Thoracic aorta (tissue), 2 donors: ENCODE measurements at places on chromosomes 5 and 9.
A peak's percentile ranks its signal among the peaks of the same experiment; 100 is the strongest.

GRCh38 chr9:104787306-104788015 is 23.5 kb downstream of the NIPSNAP3B start:
- no peak for DNase-seq
- H3K36me3 ChIP-seq, result peaks cover 34% of the 10 kb centered on the region
- no peaks in the 10 kb centered on the region for H3K4me1 ChIP-seq
- no peak overlapping the region for H3K4me3 ChIP-seq

DNA sequence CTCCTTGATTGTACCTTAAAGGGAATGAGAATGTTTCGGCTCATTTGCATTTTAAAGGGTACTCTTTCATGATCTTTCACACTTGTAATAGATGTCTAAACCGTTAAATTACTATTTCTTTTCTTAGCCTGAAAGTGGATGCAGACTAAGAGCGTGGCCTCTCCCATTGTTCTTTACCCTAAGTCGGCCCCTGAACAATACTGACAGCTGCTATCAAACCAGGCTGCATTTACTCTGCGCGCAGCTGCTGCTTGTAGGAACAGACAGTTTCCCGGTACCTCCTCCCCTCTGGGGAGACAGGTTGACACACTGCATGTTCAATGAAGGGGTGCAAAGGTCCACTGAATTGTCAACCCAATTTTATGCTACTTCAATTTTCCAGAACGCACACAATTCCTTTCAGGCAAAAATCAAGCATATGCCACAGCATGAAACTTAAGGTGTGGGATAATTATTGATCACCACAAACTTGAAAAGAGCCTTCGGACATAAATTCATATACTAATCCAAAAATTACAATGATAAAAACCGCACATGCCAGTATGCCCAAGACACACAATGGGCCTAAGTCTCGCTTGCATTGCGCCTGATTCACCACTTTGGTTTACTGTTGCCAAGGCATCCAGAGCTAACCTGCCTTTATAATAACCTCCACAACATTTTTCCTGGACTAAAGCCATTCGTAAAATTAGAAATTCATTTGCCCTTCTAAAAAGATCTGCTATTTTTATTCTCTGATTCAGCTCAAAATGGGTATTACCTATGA is 39.7 kb downstream of the TLE1 start:
- peaks cover 12% of the 10 kb centered on the region for H3K36me3 ChIP-seq
- no peak overlapping the region for H3K27ac ChIP-seq
- no peak for DNase-seq
- peaks cover 9% of the 10 kb centered on the region for H3K4me1 ChIP-seq
- no peaks in the 10 kb centered on the region for H3K27me3 ChIP-seq

- no peak overlapping the region for H3K4me3 ChIP-seq
- no peak overlapping the region for H3K27ac ChIP-seq
- H3K4me1 ChIP-seq, result no peaks in the 10 kb centered on the region
- H3K27me3 ChIP-seq, result no peaks in the 10 kb centered on the region
- no peak for DNase-seq
Measured at GRCh38 chr5:170450061-170450669, 53.7 kb upstream of the KCNIP1 start.

- H3K27me3 ChIP-seq, result no peaks in the 10 kb centered on the region
- H3K4me3 ChIP-seq, result no peak overlapping the region
- no peaks in the 10 kb centered on the region for H3K4me1 ChIP-seq
- no peak overlapping the region for H3K27ac ChIP-seq
Measured at GRCh38 chr9:36772449-36773403, 200.0 kb downstream of the MELK start.

DNA sequence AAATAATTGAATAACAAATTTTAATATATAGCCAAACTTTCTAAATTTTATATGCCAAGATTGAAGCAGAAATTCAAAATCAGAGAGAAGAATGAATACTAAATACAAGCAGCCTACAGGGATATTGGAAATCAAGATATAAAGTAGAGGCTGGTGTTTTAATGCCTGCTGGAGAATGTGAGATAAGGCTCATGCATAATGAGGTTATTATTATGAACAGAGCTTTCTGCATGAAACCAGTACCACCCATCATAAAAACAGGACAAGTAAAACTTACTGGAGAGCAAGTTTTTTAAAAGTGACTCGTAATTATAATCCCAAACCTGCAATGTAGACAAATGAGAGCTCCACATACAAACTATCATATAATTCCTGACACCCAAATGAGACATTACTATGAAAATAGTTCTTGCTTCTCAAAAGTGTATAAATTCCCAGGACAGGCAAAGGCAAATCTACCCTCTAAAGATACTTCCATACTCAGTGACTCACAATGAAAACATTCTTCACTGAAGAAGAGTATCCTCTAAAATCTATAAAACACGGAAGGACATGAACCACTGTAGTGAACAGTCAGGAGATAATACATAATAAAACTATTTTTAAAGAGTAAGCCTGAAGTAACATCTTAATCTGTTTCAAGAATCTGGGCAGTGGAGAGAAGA is 532.0 kb upstream of the GRAMD2B start:
- H3K27me3 ChIP-seq, result no peaks in the 10 kb centered on the region
- no peak for DNase-seq
- H3K36me3 ChIP-seq, result no peaks in the 10 kb centered on the region
- H3K4me3 ChIP-seq, result no peak overlapping the region
- no peak overlapping the region for H3K27ac ChIP-seq

GRCh38 chr5:2991884-2992283 is 240.4 kb upstream of the IRX2 start:
- H3K36me3 ChIP-seq, result no peaks in the 10 kb centered on the region
- H3K4me3 ChIP-seq, result no peak overlapping the region
- no peaks in the 10 kb centered on the region for H3K27me3 ChIP-seq
- H3K27ac ChIP-seq, result no peak overlapping the region

DNA sequence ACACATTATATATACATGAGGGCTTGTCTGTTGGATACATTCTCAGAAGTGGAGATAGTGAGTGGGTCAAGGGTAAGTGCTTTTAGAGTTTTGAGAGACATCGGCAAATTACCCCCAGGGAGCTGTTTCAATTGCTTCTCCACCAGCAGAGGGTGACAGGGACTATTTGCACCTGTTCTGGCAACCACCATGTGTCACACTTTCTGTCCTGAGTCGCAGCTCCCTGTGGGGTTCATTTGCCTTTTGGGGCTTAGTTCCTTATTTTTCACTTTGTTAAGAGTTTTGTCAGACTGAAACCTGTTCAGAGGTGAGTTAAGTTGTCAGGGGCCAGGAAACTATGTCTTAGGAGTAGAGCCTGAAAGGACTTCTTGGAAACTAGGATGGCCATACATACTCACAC is 20.1 kb upstream of the SLC36A1 start:
- DNase-seq, result no peak
- no peaks in the 10 kb centered on the region for H3K27me3 ChIP-seq
- no peaks in the 10 kb centered on the region for H3K36me3 ChIP-seq
- no peaks in the 10 kb centered on the region for H3K4me1 ChIP-seq
- H3K27ac ChIP-seq, result no peak overlapping the region
- H3K4me3 ChIP-seq, result no peak overlapping the region

- no peaks in the 10 kb centered on the region for H3K4me1 ChIP-seq
- no peak overlapping the region for H3K27ac ChIP-seq
- no peaks in the 10 kb centered on the region for H3K27me3 ChIP-seq
Measured at GRCh38 chr5:171610686-171611085, 174.9 kb upstream of the SMIM23 start.

- H3K36me3 ChIP-seq, result no peaks in the 10 kb centered on the region
- H3K4me1 ChIP-seq, result no peaks in the 10 kb centered on the region
- no peak overlapping the region for H3K4me3 ChIP-seq
- H3K27ac ChIP-seq, result no peak overlapping the region
- no peak for DNase-seq
Measured at GRCh38 chr9:27602142-27602861, 29.0 kb upstream of the C9orf72 start.

DNA sequence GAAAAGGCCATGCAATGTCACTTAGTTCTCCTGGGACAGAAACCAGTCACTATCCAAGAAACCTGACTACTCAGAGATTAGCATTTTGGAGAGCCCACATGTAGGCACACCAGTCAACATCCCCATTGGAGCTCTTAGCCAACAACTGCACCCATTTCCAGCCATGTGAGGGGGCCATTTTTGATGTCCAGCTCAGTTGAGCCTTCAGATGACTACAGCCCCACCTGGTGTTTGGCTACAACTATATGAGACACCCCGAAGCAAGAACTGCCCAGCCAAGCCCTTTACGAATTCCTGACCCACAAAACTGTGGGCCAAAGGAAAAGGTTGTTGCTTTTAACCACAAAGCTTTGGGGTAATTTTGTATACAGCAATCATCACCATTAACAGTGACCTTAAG is 300.1 kb downstream of the ASTN2 start:
- H3K27ac ChIP-seq, result no peak overlapping the region
- no peaks in the 10 kb centered on the region for H3K27me3 ChIP-seq
- no peaks in the 10 kb centered on the region for H3K36me3 ChIP-seq
- H3K4me1 ChIP-seq, result no peaks in the 10 kb centered on the region
- no peak overlapping the region for H3K4me3 ChIP-seq

DNA sequence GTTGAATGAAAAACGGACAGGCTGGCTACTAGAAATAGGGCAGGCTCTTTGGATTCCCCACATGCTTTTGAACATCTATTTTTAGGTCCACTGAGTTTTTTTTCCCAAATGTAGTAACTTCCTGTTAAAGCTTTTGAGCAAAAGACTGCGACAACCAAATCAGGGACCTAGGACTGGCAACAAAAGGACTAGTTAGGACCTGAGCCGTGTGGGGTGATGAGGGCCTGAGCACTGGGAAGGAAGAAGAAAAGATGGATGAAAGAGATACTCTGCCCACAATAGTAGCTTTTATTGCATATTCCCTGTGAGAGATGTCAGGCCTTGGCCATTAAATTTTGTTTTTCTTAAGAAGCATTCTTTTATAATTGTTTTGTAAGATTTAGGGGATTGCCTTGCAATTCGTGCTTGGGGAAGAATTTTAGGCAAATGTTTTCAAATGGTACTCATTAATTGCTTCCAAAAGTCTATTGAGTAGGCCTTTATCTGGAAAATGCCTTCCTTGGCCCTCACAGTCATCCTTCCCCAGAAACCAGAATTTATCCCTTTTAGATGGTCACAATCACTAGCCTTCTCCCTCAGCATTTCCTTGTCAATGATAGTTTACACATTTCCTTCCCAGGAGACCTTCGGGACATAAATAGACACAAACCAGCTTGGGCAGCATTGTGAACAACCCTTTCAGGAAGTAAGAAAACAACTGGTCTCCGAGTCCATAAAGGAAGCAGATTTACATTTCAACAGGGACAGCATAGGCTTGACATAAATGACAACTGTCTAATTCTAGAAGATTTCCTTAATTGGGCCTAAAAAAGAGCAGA is 166.5 kb downstream of the RMI1 start:
- peak overlapping the region; percentile 49 for H3K27ac ChIP-seq
- H3K4me1 ChIP-seq, result peaks cover 16% of the 10 kb centered on the region
- no peaks in the 10 kb centered on the region for H3K36me3 ChIP-seq
- no peak for DNase-seq
- H3K27me3 ChIP-seq, result no peaks in the 10 kb centered on the region

GRCh38 chr9:136642439-136642921 is 20.2 kb upstream of the EGFL7 start:
- H3K4me3 ChIP-seq, result no peak overlapping the region
- no peaks in the 10 kb centered on the region for H3K36me3 ChIP-seq
- no peaks in the 10 kb centered on the region for H3K27me3 ChIP-seq
- peaks cover 10% of the 10 kb centered on the region for H3K4me1 ChIP-seq
- no peak overlapping the region for H3K27ac ChIP-seq

DNA sequence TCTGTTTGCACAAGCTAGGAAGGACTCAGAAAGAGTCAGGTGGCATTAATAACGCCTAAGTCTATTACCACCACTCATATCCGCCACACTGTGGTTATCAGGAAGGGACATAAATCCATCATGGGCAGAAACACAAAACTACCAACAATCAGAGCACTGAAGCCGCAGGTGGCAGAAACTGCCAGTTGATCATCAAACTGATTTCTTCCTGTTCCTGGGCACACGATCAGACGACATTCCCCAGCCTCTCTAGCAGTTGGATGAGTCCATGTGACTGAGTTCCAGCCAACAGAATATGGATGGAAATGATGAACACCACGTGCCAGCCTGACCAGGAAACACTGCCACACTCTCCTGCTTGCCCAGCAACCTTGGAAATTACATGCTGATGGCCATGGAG is 181.7 kb downstream of the ELAVL2 start:
- DNase-seq, result no peak
- no peaks in the 10 kb centered on the region for H3K27me3 ChIP-seq
- H3K27ac ChIP-seq, result no peak overlapping the region
- H3K4me1 ChIP-seq, result no peaks in the 10 kb centered on the region
- H3K36me3 ChIP-seq, result no peaks in the 10 kb centered on the region
- no peak overlapping the region for H3K4me3 ChIP-seq

DNA sequence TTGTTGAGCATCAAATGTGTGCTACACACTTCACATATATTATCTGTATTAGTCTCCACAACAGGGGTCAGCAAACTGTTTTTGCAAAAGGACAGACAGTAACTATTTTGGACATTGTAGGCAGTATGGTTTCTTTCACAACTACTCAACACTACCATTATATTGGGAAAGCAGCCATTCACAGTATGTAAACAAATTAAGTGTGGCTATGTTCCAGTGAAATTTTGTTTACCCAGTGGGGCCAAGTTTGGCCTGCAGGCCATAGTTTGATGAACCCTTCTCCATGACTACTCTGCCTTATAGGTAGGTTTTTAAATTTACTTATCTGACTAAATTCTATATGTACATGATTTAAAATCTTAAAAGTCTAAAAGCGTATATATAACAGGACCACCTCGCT is 13.0 kb upstream of the FAM151B start:
- no peak for DNase-seq
- no peak overlapping the region for H3K4me3 ChIP-seq
- no peaks in the 10 kb centered on the region for H3K4me1 ChIP-seq
- no peaks in the 10 kb centered on the region for H3K27me3 ChIP-seq
- peaks cover 27% of the 10 kb centered on the region for H3K36me3 ChIP-seq

- peak overlapping the region; percentile 54 for H3K4me3 ChIP-seq
- H3K27ac ChIP-seq, result peak overlapping the region; percentile 96
- peaks cover 68% of the 10 kb centered on the region for H3K4me1 ChIP-seq
- no peaks in the 10 kb centered on the region for H3K36me3 ChIP-seq
- peak; percentile 50 for DNase-seq
Measured at GRCh38 chr5:78534148-78534904, 114.2 kb downstream of the LHFPL2 start.

- no peak overlapping the region for H3K4me3 ChIP-seq
- DNase-seq, result no peak
- no peaks in the 10 kb centered on the region for H3K36me3 ChIP-seq
- no peaks in the 10 kb centered on the region for H3K27me3 ChIP-seq
- no peak overlapping the region for H3K27ac ChIP-seq
Measured at GRCh38 chr5:144711172-144711571, 540.5 kb downstream of the KCTD16 start.
